Sciatic nerve (tissue), 2 donors: ENCODE measurements at places on chromosomes 16 and 17. TPM values are rescaled to one million over a fixed set of nuclear protein-coding genes. Genes with fewer than 3 reads are reported as not detected.

DNA sequence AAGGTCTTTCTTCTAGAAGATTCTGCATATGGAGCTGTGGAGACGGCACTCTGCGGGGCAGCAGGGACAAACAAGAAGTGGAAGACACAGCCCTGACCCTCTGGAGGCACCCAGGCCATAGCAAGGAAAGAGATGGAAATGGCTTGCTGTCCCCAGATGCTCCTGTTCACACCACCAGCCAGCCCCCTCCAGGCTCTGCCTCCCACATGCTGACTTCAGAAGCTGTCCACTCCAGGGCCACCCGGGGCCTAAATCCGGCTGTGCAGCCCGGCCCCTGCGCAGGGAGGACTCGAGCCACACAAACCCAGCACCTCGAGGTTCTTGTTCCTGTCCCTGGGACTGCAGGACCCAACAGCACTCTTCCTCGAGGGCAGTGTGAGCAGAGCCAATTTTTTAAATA, 16.6 kb downstream of the RBFOX3 start:
- DNase-seq, result no peak

The ZPBP2 gene
- not detected for total RNA-seq

- DNase-seq, result no peak
Measured at GRCh38 chr17:27856676-27857432, 36.3 kb downstream of the LYRM9 start.

DNA sequence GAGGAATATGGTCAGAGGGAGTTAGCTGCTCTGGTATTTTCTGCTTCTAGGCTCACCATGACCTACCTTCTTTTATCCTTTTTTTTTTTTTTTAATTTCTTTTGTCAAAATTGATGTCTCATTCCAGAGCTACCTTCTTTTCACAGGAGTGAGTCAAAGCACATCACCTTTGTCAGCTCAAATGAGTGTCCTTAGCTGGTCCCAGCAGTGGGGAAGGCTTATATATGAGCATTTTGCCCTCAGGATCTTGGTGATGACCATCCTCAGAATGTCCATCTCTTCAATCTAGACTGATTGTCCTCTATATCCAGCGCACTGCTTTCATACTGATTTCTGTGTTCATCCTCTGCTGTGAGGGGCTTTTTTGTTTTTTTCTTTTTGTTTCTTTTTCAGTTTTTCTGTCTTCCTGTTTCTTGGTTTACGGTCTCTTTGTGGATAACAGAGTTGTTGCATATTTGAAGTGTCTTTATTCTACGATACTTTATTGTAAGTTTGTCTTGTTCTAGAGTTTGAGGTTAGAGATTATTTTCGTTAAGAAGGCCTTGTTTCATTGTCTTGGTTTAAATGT, 24.9 kb downstream of the CBFB start:
- no peak for DNase-seq

DNA sequence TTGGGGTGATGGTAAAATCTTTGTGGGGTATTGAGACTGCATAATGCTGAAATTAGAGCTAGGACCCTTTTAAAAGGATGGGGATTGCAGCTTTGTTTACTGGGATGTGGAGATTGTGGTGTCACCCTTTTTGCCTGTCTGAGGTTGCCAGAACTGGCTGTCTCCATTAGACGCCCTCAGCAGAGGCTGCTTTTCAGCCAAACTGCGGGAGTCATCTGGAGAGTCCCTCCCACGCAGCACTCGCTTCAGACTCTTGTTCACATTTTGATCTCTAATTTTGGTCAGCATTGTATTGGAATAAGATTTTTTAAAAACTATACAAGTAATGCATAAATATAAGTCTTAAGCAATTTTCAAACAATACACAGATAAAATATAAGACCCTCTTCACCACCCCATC, 27.9 kb upstream of the JPT2 start:
- no peak for DNase-seq
